Substantia nigra (tissue), 51 donors: ENCODE measurements at places on chromosomes 11 and 22.

DNA sequence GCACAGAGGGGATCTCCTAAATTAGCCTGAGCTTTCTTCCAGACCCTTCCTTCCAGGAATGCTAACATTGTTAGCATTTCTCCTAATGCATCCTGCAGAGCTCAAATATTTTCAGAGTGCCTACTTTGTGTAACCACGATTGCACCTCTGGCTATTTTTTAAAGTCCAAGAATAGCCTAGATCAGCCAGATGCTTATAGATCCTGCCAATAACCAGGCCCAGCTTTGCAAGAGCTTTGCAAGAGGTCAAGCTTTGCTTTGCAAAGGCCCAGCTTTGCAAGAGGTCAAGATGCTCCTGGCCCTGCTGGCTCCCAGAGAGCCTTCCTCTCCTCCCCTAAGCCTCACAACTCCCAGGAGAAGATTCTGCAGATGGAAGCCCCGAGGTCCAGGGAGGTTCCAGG, 491.9 kb downstream of the MN1 start:
- no peak for DNase-seq

GRCh38 chr22:47396105-47396504, 633.7 kb downstream of the TBC1D22A start:
- no peak for DNase-seq

GRCh38 chr11:77155082-77155475, 27.0 kb downstream of the MYO7A start:
- DNase-seq: no peak

DNA sequence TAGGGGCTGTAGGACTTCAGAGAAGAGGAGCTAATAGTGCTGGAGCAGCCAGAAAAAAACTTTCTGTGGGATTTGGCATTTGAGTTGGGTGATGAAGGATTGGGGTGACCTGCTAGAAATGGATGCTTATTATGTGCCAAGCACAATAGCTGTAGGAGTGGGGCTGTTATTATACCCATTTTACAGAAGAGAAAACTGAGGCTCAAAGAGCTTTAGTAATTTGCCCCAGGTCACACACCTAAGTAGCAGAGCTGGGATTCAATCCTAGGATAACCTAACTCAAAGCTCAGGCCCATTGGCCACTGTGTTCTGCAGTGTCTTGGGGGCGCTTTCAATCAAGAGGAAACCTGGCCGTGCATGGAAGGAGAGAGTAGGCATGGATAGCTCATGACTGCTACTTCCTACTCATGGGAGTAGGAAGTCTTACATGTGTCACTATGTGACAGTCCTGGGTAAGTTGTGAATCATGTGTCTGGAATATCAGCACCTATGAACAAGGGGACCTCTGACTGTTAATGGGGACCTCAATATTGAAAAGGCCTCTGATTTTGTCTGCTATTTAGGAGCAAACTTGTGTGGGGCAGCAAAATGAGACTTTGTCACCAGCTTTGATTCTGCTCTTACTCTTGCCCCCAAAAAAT, 6.1 kb upstream of the ELF5 start:
- no peak for DNase-seq

DNA sequence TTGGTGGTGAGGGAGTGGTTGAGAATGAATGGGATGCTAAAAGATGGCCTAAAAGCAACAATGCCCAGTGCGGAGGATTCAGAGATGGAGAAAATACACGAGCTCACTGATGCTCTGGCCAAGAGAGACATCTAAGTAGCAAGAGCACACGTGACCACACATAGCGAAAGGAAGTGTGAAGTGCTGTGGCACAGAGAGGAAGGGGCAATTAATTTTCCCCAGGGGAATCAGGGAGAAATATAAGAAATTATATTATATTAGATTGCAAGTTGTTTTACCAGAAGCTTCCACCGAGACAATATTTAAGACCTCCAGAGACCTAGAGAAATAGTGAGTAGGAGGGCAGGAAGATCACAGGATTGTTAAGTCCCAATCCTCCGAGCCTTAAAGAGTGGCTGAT, 80.6 kb downstream of the RCN1 start:
- DNase-seq: no peak

GRCh38 chr22:28480000-28480715, 199.5 kb downstream of the TTC28 start:
- no peak for DNase-seq

DNA sequence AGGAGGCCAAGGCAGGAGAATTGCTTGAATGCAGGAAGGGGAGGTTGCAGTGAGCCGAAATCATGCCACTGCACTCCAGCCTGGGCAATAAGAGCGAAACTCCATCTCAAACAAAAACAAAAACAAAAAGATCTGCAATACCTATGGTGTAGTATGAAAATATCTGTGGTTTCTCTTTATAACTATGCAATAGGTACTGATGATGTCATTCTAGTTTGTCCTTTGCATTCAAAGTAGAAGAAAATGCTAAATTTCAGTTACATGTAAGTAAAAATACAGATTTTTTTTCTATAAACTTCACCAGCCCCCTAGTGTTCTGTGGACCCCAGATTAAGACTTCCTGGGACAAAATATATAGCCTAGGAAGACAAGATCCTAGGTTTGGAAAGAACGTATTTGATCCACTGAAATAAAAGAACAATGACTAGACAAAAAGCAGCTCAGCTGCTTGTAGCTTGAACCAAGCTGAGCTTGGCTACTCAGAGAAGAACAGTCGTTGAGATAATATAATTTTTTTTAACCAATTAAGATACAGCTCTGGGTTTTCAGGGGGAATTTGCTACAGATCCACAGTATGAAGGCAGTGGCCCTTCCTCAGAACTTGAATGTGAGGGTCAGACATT, 2.8 kb upstream of the HBE1 start:
- no peak for DNase-seq

GRCh38 chr11:1151366-1152315, 6.1 kb upstream of the MUC5AC start:
- no peak for DNase-seq

DNA sequence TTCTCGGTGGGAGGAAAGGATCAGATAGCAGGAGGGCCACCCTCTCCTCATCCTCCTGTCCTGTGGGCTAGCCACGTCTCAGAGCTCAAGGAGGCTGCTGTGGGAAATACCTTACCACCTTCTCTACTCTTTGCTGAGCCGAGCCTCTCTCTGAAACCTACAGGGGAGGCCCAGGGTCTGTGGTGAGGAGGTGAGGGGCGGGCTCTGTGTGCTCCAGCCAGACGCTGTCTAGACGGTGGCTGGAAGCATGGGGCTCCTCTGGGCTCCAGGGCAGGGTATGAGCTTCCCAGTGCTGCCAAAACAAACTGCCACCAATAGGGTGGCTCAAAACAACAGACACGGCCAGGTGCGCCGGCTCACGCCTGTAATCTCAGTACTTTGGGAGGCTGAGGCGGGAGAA, 5.5 kb upstream of the TMPRSS6 start:
- DNase-seq: no peak

DNA sequence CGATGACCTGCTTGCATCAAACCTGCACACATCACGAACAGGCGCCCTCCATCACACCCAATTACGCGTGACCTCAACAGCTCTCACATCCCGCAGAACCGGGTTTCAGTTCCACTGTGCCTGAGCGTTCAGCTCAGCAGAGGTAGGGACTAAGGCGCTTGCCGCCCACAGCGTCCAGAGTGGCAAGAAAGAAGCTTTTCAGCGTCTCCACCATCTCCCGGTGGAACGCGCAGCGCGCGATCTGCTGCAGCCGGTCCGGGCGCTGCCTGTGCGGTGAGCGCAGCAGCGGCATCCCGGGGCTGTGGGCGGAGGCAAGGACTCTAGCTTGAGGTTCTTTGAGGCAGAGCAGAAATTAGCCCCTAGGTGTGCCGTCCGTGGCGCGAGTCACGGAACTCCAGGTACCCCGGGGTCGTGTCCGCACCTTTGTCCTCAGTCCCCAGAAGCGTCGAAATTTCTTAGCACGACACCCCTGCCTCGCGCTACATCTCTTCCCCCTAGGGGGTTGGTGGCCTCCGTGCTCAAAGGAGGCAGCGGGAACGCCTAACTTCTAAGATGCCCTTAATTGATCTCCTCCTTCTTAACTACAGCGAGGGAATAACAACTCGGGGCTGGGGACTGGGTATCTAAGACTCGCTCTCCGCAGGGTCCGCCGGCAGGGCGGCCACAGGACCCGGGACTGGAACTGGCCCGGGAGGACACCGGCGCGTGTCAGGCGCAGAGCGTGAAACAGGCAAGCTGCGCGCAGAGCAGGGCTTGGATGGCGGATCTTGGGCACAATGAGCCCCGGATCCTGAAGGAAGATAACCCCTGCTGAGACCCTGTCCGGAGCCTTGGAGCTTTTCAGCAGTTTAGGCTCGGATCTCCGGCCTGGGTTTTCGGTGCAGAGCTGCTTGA, 1.7 kb upstream of the CALCA start:
- no peak for DNase-seq

- DNase-seq: no peak
These were observed 16.0 kb downstream of the RASD2 start for GRCh38 chr22:35556666-35557065.

DNA sequence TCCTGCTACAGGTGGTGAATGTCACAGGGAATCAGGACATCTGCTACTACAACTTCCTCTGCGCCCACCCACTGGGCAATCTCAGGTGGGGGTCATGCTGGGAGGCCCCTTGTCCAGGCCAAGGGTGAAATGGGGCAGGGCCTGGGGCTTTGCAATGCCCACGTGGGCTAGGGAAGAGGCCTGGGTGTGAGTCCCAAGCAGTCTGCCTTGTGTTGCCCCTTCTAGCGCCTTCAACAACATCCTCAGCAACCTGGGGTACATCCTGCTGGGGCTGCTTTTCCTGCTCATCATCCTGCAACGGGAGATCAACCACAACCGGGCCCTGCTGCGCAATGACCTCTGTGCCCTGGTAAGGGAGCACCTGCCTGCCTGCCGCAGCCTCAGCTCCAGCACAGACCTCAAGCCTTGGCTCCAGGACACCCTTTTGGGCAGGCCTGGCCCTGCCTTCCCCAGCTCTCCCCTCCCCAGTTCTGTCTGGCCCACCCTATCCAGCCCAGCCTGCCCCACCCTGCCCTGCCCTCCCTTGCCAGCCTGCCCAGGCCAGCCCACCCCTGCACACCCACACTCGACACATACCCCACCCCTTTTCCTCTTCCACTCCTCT, 9.1 kb upstream of the TAGLN start:
- DNase-seq: no peak

GRCh38 chr22:17743661-17744411, 30.4 kb downstream of the BID start:
- DNase-seq: no peak

- DNase-seq: peak; percentile 67
These were observed 32.2 kb upstream of the APOA1 start for GRCh38 chr11:116869610-116870009.

DNA sequence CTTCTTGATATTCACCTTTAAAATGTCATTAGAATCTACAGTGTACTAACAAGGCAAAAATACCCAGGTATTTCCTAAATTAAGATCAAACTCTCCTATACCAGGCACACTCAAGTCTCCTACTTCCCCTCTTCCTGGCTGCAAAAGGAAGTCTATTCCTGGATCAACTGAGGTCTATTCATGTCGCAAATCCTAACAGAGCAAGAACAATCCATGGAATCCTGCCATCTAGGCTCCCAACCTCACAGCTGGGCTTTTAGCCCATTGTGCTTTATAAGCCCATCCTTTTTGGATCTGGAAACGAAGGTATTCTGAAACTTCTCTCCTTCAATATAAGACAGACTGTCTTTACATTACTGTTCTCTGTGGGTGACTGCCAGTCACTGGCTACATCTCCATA, 161.8 kb downstream of the SOX6 start:
- no peak for DNase-seq

- no peak for DNase-seq
These were observed 2.3 kb upstream of the RTN4RL2 start for GRCh38 chr11:57458060-57458409.

DNA sequence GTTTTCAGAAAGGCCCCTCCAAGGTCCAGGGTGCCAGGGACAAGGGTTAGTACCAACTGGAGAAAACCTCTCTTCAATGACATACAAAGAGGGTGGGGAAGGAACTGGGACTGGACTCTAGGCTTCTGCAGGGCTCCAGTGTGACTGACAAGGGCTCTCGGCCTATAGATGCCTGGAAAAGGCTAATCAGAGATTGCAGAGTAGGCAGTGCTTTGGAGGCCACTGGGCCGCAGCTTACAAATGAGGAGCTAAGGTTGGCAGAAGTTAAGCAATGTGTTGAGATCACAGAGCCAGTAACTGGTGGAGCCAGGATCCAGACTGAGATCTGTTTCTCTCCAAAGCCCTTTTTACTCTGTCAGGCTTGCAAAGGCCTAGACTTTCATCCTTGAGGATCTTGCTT, 7.4 kb upstream of the DGKZ start:
- DNase-seq: no peak

- no peak for DNase-seq
These were observed 263.1 kb downstream of the TMEM135 start for GRCh38 chr11:87300640-87301380.

- DNase-seq: no peak
These were observed 62.1 kb downstream of the TRAF6 start for GRCh38 chr11:36447947-36448346.

- no peak for DNase-seq
These were observed 198.2 kb downstream of the IGLL1 start for GRCh38 chr22:23381661-23382427.

- DNase-seq: no peak
These were observed 155.7 kb downstream of the TBC1D22A start for GRCh38 chr22:46918197-46918596.

DNA sequence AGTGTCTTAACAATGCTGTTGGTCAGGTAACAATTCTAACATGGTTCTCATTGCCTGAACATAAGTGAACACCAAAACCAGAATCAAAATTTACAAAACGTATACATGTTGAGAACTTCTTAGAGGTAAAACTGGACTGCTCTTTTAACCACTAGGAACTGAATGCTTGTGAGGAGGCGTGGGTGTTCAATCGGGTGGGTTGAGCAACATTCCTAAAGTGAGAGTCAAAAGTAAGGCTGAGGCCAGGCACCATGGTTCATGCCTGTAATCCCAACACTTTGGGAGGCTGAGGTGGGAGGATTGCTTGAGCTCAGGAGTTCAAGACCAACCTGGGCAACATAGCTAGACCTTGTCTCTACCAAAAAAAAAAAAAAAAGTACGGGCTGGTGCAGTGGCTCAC, 11.5 kb downstream of the PPME1 start:
- no peak for DNase-seq

- no peak for DNase-seq
These were observed 2.4 kb downstream of the CSDC2 start for GRCh38 chr22:41563051-41563711.

GRCh38 chr22:41576877-41577276, 12.8 kb downstream of the PMM1 start:
- DNase-seq: peak; percentile 32

- no peak for DNase-seq
These were observed at the start of gene CD151 for GRCh38 chr11:832529-833113. Gene CD151, plus strand, starts transcription at chr11:832952. Its CDS starts 3,118 bp downstream, at chr11:836070.

DNA sequence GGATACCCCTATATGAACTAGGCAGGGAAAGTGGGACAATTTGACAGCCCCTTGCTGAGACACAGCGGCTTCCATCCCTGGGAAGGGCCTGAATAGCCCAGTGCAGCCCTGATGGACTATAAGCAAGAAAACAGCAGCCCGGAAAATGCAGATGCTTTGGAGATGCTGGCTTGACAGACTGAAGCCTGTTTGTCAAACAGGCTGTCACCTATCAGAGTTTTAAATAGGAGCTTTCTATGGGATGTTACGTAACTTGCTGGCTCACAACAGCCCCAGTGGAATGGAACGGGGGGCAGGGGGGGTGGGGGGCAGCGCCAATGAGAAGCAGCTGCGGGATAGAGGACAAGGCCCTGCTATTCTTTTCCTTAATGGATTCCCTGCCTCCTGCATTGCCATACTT, 91.9 kb upstream of the NTM start:
- peak; percentile 50 for DNase-seq
